ENCODE measurements at places on chromosomes 16 and 17.
A peak's percentile ranks its signal among the peaks of the same experiment; 100 is the strongest.

DNA sequence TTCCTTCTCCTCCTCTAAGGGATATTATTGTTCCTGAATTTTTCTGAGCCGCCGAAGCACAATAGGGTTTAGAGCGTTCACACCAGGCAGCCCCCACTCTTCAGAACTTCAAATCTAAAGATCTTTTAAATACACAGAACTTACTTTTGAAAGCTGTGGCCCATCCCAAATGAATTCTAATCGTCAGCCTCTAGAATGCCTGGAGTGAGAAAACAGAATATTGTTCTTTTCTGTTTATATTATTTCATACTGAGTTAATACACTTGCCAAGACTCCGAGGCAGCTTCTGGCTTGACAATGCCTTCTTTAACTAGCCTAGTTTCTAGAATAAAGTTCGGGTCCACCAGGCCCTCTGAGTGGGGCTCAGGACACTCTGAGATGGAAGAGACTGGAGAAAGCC is 405.6 kb downstream of the WWOX start:
- DNase-seq = no peak

- no peak for DNase-seq
Observed at GRCh38 chr16:20940871-20941635, 40.5 kb downstream of the LYRM1 start.

- no peak for DNase-seq
Observed at GRCh38 chr16:84120023-84120422, 3.3 kb upstream of the MBTPS1 start.

DNA sequence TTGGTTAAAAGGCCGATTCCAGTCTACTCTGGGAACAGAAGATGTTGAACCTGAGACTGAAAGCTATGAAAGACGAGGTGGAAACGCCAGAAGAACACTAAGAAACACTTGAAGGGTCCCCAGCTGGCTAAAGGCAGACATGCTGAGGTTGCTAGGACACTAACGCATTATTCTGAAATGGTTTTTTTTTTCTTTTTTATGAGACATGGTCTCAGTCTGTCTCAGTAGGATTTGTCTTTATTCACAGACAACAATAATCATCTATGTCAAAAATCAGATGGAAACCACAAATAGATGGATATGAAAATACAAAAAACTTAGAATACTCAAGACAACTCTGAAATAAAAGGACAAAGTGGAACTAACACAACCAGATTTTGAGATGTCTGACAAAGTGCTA is 35.0 kb upstream of the RASD1 start:
- no peak for DNase-seq

DNA sequence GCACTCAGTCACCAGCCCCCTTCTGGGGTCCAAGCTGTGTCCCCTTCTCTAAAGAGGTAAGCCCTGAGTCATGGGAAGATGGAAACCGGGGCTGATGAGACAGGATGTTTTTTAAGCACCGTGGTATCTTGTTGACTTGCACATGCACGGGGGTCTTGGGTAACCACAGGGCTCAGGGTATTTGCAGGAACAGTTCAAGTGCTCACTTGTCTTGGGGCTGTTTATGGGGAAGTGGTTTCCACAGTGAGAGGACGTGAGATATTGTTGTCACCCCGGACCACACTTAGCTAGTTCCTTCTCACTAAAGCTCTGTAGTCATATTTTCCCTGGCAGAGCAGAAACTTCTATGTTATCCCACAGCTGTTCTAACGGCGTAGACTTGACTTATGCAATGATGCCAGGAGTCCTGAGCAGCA is 7.7 kb downstream of the CCL3L1 start:
- DNase-seq = peak; percentile 82

DNA sequence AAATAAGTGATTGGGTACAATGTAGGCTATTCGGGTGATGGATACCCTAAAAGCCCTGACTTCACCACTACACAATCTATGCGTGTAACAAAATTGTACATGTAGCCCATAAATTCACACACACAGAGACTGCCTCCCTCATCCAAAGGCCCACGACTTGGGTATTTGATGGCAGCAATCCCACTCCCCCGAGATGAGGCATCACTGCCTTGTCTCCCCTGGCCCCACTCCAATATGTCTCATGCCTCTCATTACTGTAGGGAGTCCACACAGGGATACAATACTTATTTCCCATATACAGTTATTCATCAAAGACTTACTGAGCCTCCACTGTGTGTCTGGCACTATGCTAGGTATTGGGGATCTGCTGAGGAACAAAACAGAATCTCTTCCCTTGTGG is 192.6 kb downstream of the CBLN1 start:
- no peak for DNase-seq

GRCh38 chr17:77666881-77667395 is 291.6 kb upstream of the TNRC6C start:
- DNase-seq = peak; percentile 56

GRCh38 chr17:43694081-43694870 is 32.6 kb upstream of the MEOX1 start:
- DNase-seq = peak; percentile 78

DNA sequence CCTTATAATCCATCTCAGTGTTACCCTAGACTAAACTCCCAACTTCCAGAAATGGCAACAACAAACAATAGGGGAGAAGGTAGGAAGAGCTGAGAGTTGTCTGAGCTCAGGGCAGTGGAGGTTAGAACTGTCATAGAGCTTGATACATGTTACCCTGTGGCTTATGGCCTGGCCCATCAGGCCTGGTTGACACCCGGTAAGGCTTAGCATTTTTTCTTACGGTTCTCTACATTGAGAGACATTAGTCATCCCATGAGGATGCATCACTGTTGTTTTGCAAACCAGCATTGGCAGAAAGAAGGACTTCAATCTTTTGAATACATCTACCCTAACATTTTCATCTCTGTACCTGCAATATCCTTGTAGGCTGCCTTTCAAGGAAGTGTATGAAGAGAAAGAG is 226.6 kb downstream of the PHKB start:
- DNase-seq = no peak

- no peak for DNase-seq
Observed at GRCh38 chr17:34511931-34512330, 67.5 kb upstream of the TMEM132E start.

DNA sequence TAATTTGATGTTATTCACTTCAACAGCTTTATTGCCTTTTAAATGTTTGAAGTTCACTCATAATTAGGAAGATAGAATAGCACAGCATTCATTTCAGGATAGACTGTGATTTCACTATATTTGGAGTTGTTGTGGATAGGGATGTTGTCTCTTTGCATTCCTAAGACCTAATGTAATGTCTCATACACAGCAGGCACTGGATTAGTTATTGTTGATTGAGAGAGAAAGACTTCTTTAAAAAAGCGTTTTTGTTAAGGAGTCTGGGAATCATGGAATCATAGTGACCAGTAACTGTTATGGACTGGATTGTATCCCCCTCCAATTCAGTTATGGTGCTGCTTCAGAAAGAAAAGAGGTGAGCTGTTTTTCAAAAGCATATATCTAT is 122.0 kb downstream of the USP22 start:
- DNase-seq = no peak

GRCh38 chr17:70028978-70029767 is 45.9 kb upstream of the KCNJ16 start:
- no peak for DNase-seq

GRCh38 chr17:11554042-11554441 is 44.2 kb upstream of the DNAH9 start:
- no peak for DNase-seq

- peak; percentile 72 for DNase-seq
Observed at GRCh38 chr17:8225813-8226535, 15.6 kb upstream of the AURKB start.

DNA sequence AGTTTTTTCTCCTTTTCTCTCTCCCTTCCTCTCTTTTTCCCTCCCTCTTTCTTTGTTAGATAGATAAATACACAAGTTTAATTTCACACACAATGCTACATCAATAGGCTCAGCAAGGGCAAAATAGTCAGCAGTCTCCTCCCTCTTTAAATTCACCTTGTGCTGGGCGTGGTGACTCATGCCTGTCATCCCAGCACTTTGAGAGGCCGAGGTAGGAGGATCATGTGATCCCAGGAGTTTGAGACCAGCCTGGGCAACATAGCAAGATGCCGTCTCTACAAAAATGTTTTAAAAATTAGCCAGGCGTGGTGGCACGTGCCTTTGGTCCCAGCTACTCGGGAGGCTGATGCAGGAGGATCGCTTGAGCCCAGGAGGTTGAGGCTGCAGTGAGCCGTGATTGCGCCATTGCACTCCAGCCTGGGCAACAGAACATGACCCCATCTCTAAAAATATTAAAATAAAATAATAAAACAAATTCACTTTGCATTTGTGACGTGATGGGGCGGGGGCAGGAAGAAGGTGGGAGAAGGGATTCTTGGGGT is 27.4 kb downstream of the IL21R start:
- DNase-seq = no peak

GRCh38 chr16:8935989-8936388 is 27.7 kb downstream of the USP7 start:
- peak; percentile 28 for DNase-seq

All from CD4-positive, alpha-beta T cell treated with Interleukin-15 for 1 hour (primary cell).